ENCODE measurements at places on chromosomes 1 and 21. TPM values are rescaled to one million over a fixed set of nuclear protein-coding genes. Genes with fewer than 3 reads are reported as not detected.

- DNase-seq, result no peak
Measured at GRCh38 chr1:169868978-169869377, 24.7 kb downstream of the SCYL3 start.

- DNase-seq, result no peak
Measured at GRCh38 chr1:87436534-87436933, 107.9 kb downstream of the LMO4 start.

- DNase-seq, result no peak
Measured at GRCh38 chr1:172206256-172206655, 214.2 kb upstream of the C1orf105 start.

DNA sequence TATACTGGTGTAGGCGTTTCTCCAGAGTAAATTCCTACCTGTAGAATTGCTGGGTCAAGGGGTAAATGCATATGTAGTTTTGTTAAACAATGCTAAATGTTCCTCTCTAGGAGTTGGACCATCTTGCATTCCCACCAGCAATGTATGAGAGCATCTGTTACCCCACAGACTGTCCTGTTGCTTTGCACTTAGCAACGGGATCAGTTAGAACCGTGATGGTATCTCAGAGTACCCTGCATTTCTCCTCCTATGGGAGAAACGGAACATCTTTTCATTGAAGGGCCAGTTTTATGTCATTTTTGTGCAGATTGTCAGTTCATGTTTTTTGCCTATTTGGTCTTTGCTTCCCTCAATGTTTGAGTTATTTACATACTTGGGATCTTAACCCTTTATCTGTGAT lies 18.0 kb upstream of the RIPPLY3 start:
- no peak for DNase-seq

GRCh38 chr1:240823357-240823756 lies 211.4 kb upstream of the GREM2 start:
- no peak for DNase-seq

GRCh38 chr1:5793516-5793915 lies 198.7 kb downstream of the NPHP4 start:
- no peak for DNase-seq

DNA sequence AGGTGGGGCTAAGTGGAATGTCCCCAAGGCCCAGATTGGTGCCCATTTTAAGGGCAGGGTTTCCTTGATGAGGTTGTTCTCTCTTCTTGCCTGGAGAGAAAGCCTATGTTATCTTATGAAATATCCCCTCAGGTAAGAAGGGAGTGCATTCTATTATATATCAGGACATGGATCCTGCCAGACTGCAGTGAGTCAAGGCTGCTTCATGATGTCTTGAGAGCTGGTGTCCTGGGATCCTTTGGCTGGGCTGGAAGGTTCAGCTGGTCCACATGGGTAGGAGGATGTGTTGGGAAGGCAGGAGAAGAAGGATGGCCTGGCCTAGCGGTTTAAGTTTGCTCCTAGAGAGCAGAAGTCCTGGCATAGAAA lies 207.6 kb downstream of the ROR1 start:
- no peak for DNase-seq

DNA sequence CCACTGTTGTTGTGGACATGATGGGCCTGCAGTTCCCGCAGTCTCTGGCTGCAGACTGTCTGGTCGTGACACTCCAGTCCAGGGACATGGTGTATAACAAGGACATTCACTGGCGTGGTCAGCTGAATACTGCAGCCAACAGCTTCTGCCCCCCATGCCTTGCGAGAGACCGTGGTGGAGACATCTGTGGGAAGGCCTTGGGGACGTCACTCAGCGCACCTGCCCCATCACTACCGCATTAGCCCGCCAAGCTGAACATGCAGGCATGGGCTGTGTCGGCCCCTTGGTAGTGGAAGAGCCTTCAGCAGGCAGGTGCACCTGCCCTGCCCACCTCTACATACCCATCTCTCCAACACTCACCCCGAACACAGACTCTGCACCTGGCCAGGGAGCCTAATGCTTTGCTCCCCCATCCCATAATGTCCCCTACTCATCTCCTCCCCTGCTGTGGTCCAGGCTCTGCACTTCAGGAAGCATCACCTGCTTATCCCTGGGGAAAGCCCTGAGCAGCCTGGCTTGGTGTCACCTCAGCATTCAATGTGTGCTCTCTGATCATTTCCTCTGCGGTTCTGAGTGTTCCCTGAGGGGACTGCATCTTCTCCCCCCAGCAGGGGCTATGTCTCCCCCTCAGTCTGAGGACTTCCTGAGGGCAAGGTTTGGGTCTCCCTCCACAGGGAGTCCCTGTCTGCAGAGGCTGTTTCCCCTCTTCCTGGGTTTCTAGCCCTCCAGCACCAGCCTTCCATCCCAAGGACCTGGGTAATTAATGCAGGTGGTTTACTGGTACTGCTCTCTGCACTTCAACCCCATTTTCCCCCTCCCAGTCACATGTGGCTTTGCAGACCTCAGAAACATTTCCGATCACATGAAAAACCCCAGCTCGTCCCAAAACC lies 3.2 kb downstream of the PGLYRP4 start:
- no peak for DNase-seq

DNA sequence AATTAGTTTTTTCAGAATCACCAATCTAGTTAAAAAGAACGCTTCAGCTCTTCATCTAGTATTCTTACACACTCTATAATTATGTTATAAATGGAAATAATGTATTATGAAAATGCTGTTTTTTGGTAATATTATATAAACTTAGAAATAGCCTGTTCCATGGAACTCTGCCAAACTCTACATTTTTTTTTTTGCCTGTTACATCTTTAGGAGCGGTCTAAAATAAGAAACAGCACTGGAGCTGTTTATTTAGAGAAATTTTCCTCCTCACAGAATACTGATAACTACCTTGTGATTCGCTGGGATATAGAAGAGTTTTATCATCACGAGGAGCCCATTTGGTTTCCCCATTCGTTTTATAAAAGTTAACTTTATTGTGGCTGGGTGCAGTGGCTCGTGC lies 58.5 kb downstream of the PKN2 start:
- DNase-seq, result no peak

DNA sequence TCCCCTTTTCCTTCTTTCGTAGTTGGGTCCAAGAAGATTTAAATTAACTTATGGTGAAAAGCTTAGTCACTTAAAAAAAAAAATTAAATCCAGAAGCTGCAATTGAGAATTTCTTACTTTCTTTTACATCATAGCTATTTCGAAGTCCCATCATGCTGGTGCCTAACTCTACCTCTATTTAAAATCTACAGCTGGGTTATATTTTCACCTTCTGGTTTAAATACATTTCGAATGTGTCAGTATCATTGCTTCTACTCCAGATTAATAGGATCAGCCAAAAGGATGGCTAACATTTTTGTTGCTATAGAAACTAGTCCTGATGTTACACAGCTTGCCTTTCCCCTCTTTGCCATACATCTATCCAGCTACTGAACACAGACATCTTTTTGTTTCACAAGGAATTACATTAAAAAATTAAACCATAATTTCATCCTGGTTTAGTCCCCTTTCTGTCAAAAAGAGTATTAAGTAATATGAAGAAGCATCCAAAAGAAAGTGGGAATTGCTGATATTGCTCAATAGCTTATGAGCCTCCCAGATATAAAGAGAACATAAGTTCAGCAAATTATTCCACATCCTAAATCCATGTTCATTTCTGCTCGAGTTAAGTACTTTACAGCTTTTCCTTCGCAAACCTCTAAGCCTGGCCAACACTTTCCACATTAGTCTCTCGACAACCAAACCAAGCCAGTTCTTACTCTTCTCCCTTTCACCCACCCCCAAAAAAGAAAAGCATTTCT lies 396.7 kb upstream of the DAB1 start:
- no peak for DNase-seq

DNA sequence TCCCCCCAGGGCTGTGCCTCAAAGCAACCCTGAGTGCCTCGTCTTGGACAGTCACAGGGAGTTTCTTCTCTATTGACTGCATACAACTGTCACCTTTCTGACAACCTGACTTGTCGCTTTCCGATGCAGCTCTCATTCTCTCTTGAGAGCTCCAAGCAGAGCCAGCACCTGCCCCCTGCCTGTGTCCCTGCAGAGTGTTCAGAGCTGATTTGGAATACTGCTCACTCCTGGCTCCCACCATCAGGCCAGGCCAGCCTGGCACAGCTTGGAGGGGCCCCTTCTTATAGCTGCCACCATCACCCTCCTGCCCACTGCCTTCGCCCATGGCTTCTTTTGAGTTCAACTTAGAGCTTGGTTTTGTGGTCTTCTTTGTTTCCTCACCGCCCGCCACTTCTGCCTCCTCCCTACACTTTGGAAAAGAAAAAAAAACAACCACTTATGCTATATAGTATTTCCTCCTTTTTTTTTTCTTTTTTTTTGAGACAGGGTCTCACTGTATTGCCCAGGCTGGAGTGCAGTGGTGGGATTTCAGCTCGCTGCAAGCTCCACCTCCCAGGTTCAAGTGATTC lies 12.3 kb downstream of the NCF2 start:
- no peak for DNase-seq

- DNase-seq, result no peak
Measured at GRCh38 chr1:31453384-31454079, 40.5 kb downstream of the SERINC2 start.

DNA sequence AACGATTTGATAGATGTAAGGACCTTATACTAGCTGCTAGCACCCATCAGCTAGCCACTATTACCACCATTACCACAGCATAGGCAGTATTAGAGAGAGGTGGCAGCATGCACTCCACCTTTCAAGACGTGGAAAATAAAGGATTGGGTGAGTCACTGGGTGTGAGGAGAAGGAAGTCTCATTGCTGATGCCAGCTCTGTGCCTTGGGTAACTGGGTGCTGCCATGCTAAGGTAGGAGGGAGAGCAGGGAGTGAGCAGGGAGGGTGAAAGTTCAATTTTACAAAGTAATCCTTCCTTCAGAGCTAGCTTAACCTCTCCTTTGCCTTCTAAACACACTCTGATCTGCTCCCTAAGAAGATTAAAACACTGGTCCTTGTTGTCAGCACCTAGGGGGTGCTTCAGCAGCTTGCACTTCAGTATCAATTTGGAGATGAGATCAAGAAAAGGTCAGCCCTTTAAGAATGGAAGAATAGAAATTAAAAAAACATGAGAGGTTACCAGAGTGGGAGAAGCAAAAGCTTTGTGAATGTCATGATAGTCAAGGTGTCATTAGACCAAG lies 1.8 kb upstream of the LIN9 start:
- no peak for DNase-seq

- no peak for DNase-seq
Measured at GRCh38 chr1:153357853-153358690, at the start of gene S100A9. Gene S100A9, plus strand, starts transcription at chr1:153357854. Its CDS starts 430 bp downstream, at chr1:153358284.

DNA sequence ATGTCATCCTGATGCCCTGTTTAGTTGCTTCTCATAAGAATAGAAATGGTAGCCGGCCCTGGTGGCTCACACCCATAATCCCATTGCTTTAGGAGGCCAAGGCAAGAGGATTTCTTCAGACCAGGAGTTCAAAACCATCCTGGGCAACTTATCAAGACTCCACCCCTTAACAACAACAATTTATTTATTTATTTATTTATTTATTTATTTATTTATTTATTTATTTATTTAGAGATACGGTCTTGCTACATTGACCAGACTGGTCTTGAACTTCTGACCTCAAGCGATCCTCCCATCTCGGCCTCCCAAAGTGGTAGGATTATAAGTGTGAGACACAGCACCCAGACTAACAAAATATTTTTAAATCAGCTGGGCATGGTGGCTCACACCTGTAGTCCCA lies 4.0 kb downstream of the MT1HL1 start:
- DNase-seq, result no peak

DNA sequence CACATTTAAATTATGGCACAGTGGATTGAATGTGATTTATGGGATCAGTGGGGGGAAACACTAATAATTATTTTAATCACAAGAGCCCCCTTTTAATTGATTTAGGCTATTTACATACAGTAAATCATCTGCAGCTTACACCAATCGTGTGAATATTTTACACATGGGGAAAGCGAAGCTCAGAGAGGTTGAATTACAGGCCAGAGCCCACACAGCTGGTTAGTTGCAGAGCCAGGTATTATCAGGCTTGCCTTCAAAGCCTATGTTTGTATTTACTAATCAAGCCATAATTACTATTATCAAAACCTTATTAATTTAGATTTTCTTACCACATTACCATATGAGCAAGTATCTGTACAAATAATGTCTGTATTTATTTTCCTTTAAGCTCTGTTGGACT lies 749 bp downstream of the SDCCAG8 start:
- DNase-seq, result no peak

- DNase-seq, result no peak
Measured at GRCh38 chr1:31785947-31786290, 21.8 kb upstream of the ADGRB2 start.

- DNase-seq, result no peak
Measured at GRCh38 chr1:36349839-36350238, 26.4 kb upstream of the EVA1B start.

DNA sequence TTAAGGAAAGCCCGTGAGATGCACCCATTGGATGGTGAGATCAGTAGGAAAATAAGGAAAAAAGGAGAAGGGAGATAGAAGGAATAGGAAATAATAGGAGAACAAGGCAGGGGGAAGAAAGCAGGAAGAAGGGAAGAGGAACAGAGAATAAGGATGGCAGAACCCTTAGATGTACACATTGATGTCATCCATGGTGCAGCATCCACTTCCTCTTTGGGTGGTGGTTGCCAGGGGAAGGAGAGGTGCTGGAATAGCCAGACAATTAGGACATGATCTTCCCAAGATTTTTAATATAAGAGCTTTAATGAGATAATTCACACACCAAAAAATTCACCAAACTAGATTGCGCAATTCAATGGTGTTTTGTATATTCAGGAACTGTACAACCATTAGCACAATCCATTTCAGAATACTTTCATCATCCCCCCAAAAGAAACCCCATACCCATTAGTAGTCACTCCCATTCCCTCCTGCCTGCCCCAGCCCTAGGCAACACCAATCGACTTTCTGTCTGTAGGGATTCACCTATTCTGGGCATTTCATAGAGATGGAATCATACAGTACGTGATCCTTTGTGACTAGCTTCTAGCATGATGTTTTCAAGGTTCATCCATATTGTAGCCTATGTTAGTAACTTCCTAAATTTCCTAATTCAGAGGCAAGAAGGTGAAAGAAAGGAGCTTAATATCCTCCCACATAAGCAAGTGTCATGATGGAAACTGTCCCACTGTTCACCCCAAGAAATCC lies 121.4 kb downstream of the PLXNA2 start:
- DNase-seq, result no peak

DNA sequence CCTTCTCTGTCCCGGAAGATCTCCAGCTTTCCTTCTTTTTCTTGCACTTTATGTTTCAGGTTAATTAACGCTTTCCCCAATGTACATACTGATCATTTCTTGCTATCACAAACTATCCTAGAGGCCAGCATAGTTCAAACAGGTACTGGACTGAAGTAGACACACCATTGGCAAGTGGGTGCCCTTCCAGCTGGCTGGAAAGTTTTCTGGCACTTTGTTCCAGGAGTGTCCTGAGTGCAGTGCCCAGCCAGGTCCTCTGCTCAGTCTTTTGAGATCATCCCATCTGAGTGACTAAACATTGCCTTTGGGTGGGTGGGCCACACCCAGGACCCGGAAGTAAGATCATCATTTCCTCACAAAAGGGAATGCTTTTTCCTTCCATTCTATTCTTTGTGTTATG lies 15.0 kb upstream of the DUSP23 start:
- DNase-seq, result no peak

- DNase-seq, result peak; percentile 39
Measured at GRCh38 chr1:153957744-153958110, 685 bp downstream of the CRTC2 start.

Gene NMNAT1
- 6.8 TPM for total RNA-seq

Gene LHX8
- not detected for total RNA-seq

Gene KCNJ15
- total RNA-seq, result 0.60 TPM

Gene SPRR1A
- not detected for total RNA-seq

Gene C1orf185
- total RNA-seq, result not detected

Gene KIF26B
- total RNA-seq, result 0.28 TPM

Gene VSIG8
- total RNA-seq, result not detected

Gene OPTC
- not detected for total RNA-seq

Gene ATP1A2
- total RNA-seq, result not detected

Gene AADACL3
- not detected for total RNA-seq

Gene OR2L13
- total RNA-seq, result not detected

All from activated T-helper 2 cell treated with anti-CD3 and anti-CD28 coated beads, Interferon-gamma antibody, Interleukin-2, Interleukin-4, amounts not matched to agents 10 μg/mL and 5 μg/mL and 100 μg/mL, durations not matched to agents 14 hours and 24 hours and 36 hours (primary cell).